ENCODE measurements at places on chromosomes 11 and 22.

GRCh38 chr11:14975252-14975587, 3.1 kb upstream of the CALCA start:
- no peak for DNase-seq

GRCh38 chr22:35467681-35468434, 67.9 kb downstream of the MCM5 start:
- DNase-seq, result peak; percentile 47

DNA sequence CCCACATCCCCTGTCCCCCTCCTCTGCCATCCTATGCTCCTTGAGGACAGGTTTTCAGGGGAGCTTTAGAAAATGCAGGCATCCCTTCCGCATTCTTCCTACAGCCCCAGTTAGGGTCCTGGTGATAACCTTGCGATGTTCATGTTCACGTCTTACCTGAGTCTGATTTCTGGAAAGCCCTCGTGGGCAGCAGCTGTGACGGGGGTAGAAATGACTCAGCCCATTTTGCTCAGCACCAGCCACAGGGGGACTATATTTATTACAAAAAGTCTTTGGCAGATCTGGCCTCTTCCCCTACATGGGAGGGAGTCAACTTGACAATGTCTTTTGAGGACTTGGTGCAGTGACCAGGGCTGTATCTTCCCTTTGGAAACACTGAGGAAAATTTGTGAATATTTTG, 12.3 kb downstream of the PKNOX2 start:
- no peak for DNase-seq

DNA sequence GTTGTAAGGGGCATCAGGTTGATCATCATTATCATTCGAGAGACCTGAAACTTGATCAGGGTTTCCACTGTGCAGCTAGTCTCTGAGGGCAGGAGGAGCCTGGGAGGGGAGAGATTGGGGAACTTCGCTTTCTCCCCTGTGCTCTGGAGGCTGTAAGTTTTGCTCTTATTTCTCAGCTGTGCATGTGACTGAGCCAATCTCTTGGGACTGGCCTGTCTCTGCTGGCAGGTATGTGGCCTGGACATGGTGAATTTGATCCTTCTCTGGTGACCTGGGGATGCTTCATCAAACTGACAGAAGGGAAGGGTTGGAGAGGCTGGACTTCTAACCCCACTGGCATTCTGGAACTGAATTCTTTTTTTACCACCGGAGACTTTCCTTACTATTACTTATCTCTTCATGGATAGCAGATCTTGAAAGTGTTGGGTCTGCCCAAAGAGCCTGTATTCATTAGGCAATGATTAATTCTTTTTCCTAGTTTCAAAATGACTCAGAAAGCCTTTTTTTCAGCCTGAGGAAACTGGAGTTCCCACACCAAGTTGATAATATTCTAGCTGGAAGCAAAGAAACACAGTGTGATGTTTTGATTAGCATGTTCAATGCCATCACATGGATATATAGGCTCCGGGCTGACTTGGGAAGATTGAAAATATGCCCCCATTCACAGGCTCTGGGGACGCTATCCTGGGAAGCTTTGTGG, 36.5 kb downstream of the TSPAN18 start:
- DNase-seq, result no peak

GRCh38 chr11:4441515-4441914, 7.6 kb upstream of the OR52K2 start:
- DNase-seq, result no peak

GRCh38 chr11:115244296-115244695, 259.9 kb downstream of the CADM1 start:
- peak; percentile 47 for DNase-seq

- DNase-seq, result no peak
Measured at GRCh38 chr11:1422981-1423380, 33.2 kb downstream of the BRSK2 start.

DNA sequence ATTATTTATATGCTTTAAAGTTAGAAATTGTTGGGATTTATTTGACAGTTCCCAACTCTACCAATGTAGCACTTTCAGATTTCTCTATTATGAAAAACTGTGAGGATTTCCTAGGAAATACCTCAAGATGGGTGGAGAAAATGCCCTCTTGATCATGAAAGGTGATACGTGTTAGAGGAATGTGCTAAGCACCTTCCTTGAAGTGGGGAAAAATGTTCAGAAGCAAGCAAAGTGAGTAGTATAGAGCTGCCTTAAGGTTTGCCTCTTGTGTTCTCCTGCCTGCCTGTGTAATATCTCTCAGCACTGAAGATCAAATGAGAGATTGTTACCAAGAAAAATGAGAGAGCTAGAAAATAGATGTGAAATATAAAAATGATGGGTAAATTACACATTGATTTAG, 58.2 kb downstream of the YAP1 start:
- DNase-seq, result no peak

DNA sequence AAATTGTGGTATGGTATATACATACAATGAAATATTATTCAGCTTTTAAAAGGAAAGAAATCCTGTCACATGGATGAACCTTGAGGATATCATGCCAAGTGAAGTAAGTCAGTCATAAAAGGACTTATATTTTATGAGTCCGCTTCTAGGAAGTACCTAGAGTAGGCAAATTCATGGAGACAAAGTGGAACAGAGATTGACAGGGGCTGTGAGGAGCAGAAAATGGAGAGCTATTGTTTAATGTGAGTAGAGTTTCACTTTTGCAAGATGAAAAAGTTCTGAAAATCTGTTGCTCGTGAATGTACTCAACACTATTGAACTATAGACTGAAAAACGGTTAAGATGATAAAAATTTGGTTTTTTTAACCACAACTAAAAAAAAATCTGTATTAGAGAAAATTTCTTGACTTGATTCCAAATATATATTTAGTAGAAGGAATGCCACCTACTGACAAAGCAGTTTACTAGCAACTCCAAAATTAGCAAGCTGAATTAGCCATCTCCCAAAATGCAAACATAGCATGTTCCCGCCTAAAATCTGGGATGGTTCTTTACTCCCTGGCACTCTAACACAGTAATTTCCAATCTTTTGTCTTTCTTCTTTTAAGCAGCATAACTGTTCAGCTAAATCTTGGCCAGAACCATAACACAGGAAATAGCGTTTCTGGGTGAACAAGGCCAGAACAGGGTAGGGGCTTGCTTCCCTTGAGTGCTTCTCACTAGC, 1.5 kb downstream of the UFD1 start:
- no peak for DNase-seq

DNA sequence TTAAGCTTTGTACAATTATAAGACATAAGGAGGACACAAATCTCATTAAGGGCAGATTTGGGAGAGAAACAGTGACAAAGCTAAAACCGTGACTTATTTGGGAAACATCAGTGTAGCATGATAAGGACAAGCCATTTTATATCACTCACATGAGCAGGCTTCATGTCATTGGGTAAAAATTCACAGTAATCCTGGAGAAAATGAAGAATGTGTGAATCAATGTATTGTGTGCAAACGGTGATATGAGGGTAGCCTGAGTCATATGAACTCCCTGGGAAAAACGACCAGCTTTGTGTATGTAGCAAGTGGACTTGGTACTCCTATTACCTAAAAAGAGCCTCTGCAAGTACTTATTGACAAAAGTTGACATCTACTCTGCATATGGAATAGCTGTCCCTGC, 6.0 kb upstream of the TRIM34 start:
- no peak for DNase-seq

DNA sequence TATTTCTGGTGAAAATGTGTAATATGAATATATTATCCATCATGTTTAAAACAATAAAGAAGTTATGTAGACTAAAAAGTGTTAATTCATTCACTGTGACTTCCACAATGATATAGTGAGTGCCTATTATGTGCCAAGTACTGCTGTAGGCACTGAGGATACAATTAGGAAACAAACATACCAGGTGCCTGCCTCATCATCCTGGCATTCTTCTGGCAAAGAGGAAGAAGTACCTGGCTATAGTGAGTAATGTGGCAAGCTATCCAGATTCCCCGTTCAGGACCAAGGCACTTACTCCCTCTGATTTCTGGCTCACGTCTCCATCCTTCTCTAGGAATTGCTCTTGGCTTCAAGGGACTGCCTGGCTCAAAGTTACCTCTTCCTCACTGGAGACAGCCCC, 77.5 kb upstream of the CLMP start:
- DNase-seq, result no peak

GRCh38 chr11:128692753-128693415, 988 bp upstream of the FLI1 start:
- DNase-seq, result no peak

GRCh38 chr22:27124351-27124966, 467.1 kb downstream of the MIAT start:
- DNase-seq, result no peak

GRCh38 chr11:66996609-66997273, 21.6 kb downstream of the C11orf86 start:
- DNase-seq, result no peak

GRCh38 chr11:134730561-134731212, 318.6 kb upstream of the B3GAT1 start:
- no peak for DNase-seq

- DNase-seq, result no peak
Measured at GRCh38 chr11:84714316-84714780, 912.8 kb downstream of the DLG2 start.

GRCh38 chr11:48055292-48056132, 75.2 kb downstream of the PTPRJ start:
- peak; percentile 46 for DNase-seq

- no peak for DNase-seq
Measured at GRCh38 chr11:21481255-21481654, 711.6 kb upstream of the ANO5 start.

DNA sequence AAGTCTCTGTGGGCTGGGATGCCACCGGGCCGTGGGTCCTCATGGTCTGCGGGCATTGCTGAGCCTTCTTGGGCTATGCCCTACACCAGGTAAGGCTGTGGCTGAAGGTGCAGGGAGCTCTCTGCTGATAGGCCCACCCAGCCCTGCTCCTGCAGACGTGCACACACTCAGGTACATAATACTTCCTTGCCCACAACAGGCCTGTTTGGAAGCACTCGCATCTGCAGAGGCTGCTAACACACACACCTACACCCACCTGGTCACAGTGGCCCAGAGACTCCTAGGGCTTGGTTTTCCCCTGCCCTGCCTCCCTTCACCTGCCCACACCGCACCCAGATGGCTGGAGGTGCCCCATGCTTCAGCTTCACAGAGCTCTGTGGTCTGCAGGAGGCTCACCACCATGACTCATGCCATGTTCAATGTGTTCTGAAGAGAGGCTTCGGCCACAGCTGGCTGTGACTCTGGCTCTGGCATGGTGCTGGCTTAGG, 72.8 kb upstream of the KCNQ1OT1 start:
- no peak for DNase-seq

DNA sequence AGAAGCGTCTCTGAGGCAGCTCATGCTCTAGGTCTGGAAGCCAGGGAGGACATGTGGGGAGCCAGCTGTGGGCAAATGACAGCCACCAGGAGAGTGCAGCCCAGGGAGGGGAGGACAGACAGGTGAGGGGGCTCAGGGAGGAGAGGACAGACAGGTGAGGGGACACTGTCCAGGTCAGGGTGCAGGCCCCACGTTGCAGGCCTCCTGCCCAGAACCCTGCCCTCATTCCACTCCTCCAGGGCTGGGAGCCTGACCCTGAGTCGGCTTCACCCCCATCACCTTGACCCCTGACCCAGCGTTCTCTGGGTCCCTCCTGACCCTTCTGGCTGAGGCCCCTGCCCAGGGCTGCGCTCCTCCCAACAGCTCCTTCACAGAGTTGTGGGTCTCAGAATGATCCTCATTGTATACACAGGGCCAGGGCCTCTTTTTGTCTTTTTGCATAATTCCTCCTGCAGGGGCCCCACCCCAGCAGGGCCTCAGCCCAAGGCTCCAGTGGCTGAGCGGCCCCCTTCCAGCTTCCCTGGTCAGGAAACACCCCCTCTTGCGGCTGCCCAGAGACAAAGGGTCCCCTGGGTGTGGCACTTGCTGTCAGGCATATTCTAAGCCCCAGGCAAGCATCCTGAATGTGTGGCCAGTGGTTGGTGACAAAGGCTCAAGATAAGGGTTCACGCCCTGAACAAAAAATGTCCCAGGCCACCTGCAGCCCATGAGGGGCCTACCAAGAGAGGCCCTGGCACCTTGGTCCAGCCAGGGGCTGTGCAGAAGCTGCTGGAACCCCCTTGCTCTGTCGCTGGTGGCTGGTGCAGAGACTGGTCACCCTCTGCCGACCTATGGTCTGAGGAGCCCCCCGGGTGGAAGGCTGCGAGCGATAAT, 853.0 kb downstream of the BRD1 start:
- no peak for DNase-seq

- DNase-seq, result no peak
Measured at GRCh38 chr11:109039611-109040010, 374.7 kb downstream of the DDX10 start.

GRCh38 chr22:26945565-26945964, 288.2 kb downstream of the MIAT start:
- DNase-seq, result no peak

GRCh38 chr11:9529334-9529650, 44.2 kb upstream of the WEE1 start:
- no peak for DNase-seq

- peak; percentile 37 for DNase-seq
Measured at GRCh38 chr11:94183886-94184264, 55.2 kb downstream of the PANX1 start.

- no peak for DNase-seq
Measured at GRCh38 chr11:46142561-46142960, 21.3 kb upstream of the PHF21A start.
